ENCODE measurements at places on chromosomes 3 and 15.

- no peak for DNase-seq
Measured at GRCh38 chr3:19885468-19885867, 48.5 kb downstream of the EFHB start.

DNA sequence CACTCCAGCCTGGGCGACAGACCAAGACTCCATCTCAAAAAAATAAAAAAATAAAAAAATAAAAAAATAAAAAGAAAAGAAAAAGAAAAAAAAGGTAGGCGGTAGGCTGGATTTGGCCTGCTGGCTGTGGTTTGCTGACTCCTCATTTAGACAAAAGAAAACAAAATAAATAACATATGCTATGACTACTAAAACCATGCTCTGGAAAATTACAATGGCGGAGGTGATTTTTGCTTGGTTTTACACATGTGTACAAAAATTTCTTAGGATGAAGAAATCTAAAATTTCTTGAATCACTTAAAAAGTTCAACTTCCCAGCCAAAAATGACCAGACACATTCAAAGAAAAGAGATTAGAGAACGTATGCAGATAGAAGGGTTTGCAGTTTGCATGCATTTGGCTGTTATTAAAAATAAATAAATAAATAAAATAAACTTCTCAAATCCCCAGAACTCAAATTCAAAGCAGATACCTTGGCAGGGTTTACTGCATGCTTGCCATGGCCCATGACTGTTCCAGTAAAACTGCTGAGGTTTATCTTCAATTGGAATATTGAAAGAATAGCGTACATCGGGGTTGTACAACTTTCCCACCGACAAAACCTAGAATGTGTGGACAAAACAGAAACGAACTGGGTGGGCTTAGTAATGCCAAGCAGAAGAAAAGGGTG, 65.9 kb downstream of the ADAMTS9 start:
- DNase-seq: no peak

DNA sequence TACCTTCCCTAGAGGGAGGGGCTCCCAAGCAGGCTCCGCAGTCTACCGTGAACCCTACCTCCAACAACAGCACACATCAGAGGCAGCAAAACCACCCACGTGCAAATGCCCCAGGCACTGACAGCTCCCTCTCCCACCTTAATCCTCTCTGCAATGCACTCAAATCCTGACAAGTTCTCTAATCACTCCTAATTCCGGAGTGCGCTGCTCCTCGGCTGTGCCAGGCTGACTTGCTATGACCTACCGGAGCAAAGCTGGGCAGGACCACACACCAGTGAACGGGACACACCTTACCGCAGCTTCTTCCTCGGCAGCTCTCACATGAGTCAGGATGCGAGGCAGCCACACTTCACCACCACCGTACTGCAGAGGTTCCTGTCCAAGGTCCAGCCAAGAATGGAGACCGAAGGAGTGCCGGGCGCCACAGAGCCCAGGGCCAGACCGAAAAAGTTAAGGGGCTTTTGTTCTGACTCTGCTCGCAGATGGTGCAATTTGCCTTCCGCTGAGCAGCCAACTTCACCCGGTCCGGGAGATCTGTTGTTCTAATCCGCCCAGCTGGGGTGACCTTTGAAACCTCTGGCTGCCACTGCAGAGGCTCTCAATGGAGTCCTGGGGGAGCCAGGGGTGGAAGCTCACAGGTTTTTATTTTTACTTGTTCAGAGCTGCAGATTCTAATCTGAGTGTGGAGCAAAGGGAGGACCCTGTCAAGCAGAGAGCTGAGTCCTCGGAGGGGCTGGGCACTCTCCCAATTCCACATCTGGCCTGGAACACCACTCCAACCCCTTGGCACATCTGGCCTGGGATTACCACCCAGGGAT, 84.4 kb downstream of the MYLK start:
- DNase-seq: no peak

DNA sequence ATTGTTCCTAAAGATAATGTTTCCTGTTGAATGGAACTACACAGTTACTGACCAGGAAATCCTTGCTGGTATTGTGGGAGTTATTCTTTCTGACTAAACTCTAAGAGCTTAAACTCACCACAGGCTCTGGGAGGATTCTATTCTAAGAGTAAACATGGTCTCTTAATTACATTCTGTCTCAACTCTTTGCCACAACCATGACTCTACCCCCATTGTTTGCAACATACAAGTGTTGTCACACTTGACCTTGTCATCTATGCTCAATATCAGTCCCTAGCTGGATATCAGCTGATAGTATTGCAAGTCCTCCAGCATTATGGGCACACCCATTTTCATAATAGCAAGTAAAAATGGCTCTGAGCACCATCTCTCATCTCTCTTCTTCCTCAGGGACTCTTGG, 29.6 kb upstream of the SECISBP2L start:
- no peak for DNase-seq

Measured in NCI-H187 treated with DMSO at 0.1 percent for 48 hours (cell line).